Stimulated activated effector memory CD8-positive, alpha-beta T cell treated with anti-CD3 and anti-CD28 coated beads, Interleukin-12 subunit alpha, Interleukin-12 subunit beta, amount 100 ng/mL, for 72 hours (primary cell): ENCODE measurements at places on chromosomes 11 and 22.
A peak's percentile ranks its signal among the peaks of the same experiment; 100 is the strongest.

- DNase-seq = no peak
Observed at GRCh38 chr11:11113626-11114025, 239.4 kb downstream of the CSNK2A3 start.

DNA sequence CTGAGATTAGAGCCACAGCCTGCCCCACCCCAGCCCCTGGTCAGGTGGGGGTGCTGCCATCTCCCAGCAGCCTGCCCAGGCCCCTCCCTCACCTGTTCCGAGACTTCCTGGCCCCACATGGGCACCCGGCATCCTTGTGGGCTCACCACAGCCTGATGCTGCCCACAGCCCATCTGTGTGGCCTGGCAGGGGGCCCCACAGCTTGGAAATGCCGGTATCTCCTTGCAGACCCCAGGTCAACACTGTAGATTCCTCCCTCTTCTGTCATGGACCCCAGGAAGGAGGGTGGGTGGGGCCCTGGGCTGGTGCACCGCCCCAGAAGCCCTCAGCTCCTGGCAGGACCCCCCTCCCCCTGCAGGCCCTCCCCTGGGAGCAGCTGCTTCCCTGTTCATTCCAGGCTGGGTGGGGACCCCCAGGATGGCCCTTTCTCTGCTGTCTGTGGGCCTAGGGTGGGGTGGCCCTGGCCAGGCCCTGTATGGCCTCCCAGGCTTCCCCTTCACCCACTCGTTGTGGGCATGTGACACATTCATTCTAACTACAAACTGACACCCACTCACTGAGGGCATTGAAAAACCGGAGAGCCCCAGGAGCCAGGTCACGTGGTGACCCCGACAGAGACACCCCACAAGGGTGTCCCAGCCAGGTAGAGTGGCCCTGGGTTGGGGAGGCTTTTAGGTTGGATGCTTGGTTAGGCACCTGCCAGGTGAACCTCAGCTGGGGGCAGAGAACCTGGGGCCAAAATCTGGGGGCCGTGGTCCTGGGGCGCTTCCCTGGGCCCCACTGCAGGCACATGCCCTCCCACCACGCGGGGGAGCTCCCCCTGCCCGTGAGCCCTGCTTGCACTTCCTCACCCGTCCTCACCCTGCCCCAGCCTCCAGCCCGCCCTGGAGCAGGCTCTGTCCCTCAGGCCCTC is 44.1 kb upstream of the CCDC188 start:
- DNase-seq = no peak

DNA sequence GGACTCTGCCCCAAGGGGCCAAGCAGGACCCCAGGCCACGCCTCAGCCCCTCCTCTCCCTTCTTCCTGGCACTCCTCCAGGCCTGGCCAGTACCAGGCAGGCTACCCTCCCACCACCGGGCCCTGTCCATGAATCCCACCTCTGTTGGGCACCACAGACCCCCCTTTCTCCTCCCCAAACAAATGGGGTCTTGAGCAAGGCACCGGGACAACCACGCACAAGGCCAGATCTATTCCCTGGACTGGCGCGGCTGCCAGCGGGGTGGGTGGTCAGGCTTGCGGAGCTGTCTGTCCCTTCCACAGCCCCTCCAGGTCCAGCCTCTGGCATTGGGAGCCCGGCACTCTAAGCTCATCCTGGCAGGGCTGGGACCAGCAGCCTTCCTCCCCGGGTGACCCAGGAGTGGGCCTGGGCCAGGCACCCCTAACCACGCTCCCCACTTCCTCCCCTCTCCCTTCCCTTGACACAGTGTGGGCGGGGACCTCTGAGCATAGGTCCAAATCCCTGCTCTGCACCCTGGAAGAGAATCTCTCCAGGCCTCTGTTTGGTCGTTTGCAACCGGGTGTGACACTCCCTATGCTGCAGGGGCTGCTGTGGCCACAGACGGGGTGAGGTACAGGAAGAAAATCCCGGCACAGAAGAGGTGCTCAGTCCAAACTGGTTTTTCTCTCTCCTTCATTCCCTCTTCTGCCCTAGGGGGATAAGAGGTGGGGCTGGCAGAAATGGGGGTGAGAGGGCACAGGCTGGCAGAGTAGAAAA is 14.6 kb downstream of the ELFN2 start:
- DNase-seq = no peak

- DNase-seq = no peak
Observed at GRCh38 chr11:111081021-111081511, 164.5 kb upstream of the POU2AF2 start.

GRCh38 chr11:44470854-44471253 is 94.6 kb upstream of the CD82 start:
- DNase-seq = no peak

- DNase-seq = no peak
Observed at GRCh38 chr11:112024178-112024772, 933 bp upstream of the DLAT start.

- peak; percentile 78 for DNase-seq
Observed at GRCh38 chr22:44080936-44081861, 57.1 kb downstream of the PARVB start.

- no peak for DNase-seq
Observed at GRCh38 chr11:131928992-131929391, 558.6 kb downstream of the NTM start.

GRCh38 chr11:535210-535518 is 212 bp downstream of the HRAS start:
- no peak for DNase-seq

- DNase-seq = no peak
Observed at GRCh38 chr11:128551058-128551457, 36.3 kb downstream of the ETS1 start.
